ENCODE measurements at places on chromosomes 2 and 18. TPM values are rescaled to one million over a fixed set of nuclear protein-coding genes. Genes with fewer than 3 reads are reported as not detected.

Gene ASB18
- total RNA-seq, result not detected

Gene KYNU
- 2.8 TPM for total RNA-seq

Gene DAPL1
- not detected for total RNA-seq

Gene EIPR1
- 28.2 TPM for total RNA-seq

Gene CKAP2L
- 2.3 TPM for total RNA-seq

Gene GPR35
- 0.85 TPM for total RNA-seq

Gene TXNDC2
- not detected for total RNA-seq
